ENCODE measurements at places on chromosomes 6 and 20.

DNA sequence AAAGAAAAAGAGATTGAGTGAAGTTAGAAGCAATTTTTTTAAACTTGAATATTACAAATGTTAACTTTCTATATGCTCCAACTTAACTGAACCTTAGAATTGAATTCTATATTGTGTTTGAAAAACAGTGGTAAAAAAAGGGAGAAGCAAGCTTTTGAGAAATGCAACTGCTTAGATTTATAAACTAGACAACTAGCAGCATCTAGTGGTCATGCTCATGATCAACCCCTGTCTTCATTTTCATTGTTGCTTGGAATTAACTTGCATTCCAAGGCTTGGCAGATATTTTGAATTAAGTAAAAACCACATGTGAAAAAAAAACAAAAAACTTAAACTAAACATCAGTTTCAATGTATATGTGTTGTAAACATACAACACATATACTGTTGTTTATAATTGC is 113.1 kb downstream of the C6orf58 start:
- DNase-seq = no peak

DNA sequence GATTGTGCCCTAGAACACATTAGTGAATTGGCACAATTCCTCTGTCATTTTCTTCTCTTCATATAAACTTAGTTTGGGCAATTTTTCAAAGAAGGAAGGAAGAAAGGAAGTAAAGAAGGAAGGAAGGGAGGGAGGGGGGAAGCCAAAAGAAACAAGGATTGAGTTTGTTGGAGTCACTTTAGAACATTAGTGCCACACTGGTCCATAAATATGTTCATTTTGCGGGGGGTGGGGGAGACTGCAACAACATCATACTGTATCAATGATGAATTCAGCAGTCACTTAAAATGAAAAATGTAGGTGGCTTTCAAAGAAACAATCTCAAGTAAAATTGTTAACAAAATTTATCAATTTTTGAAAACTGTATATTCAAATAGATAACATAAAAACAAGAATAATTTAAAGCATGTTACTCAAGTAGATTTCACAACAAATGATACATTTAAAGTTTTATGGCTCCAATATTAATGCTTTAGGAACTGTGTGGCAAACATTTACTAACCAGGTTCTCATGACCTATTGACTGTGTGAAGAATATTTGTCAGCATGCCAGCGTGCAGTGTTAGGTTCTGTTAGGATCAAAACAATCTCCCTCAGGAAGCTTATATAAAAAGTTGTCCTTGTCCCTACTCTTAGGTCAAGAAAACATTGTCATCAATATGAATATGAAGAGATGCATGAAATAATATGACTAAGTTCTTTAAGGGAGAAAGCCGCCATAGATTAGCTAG is 208.1 kb upstream of the AGPAT4 start:
- no peak for DNase-seq

GRCh38 chr6:74447013-74447412 is 751.0 kb downstream of the CD109 start:
- no peak for DNase-seq

- no peak for DNase-seq
Observed at GRCh38 chr6:72916298-72916697, 294.4 kb downstream of the KCNQ5 start.

GRCh38 chr6:159640322-159640721 is 52.7 kb downstream of the SOD2 start:
- no peak for DNase-seq

GRCh38 chr6:152229330-152229729 is 407.8 kb downstream of the SYNE1 start:
- DNase-seq = no peak

DNA sequence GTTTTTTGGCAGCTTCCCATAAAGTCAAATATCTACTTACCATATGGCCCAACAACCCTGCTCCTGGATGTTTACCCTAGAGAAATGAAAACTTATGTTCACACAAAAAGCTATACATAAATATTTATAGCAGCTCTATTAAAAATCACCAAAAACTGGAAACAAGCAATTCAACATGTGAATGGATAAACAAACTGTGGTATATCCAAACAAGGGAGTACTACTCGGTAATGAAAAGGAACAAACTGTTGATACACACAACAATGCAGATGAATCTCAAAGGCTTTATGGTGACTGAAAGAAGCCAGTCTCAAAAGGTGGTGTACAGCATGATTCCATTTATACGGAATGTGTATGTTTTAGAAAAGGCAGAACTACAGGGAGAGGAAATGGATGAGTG is 48.4 kb downstream of the PREX1 start:
- DNase-seq = no peak

DNA sequence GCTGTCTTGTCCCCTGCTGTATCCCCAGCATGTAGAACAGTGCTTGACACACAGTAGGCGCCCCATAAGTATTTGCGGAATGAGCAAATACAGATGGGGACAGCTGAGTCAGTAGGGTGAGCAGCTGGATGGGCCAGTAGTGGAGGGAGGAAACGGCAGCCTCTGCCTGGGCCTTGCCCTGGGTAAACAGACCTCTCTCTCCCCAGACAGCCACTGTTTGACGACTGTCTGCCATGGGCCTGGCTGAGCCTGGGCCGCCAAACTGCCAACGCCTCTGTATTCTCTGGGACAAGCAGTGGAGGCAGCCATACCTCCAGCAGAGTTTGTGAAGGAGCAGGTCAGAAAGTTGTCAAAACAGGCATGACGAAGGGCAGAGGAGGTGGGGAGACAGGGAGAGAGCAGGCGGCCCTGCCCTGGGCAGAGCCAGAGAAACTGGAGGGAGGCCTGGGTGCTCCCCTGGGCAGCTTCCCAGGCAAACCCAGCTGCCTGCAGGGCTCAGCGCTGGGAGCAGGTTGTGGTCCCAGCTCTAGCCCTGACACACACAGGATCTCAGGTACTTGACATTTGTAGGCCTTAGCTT is 15.2 kb downstream of the HNF4A start:
- DNase-seq = no peak

Data from hippocampal formation (tissue), 2 donors.